ENCODE measurements at places on chromosomes 13 and 19. TPM values are rescaled to one million over a fixed set of nuclear protein-coding genes. Genes with fewer than 3 reads are reported as not detected.

OR7D4 gene
- total RNA-seq: not detected

ZNF284 gene
- total RNA-seq: 3.7 TPM

DNA sequence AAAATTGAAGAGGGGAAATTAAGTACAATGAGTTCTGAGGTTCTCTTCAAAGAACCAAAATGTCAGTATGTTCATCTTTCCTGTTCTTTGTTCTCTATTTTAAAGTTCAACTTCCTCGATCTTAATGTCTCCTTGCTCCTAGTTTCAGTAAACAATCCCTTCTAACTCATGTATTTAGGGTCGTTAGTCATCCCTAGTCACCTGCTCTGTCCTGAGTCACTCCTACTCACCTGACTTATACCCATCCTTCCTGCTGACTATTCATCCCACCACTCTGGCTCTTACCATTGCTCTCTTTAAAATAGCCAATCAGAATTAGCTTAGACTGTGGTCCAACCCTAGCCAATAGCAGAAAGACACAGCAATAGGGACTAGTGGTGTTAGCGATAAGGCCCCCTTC is 24.3 kb downstream of the ZNF90 start:
- no peak for DNase-seq

GRCh38 chr13:25018729-25019115 is 77.2 kb upstream of the PABPC3 start:
- DNase-seq: no peak

DNA sequence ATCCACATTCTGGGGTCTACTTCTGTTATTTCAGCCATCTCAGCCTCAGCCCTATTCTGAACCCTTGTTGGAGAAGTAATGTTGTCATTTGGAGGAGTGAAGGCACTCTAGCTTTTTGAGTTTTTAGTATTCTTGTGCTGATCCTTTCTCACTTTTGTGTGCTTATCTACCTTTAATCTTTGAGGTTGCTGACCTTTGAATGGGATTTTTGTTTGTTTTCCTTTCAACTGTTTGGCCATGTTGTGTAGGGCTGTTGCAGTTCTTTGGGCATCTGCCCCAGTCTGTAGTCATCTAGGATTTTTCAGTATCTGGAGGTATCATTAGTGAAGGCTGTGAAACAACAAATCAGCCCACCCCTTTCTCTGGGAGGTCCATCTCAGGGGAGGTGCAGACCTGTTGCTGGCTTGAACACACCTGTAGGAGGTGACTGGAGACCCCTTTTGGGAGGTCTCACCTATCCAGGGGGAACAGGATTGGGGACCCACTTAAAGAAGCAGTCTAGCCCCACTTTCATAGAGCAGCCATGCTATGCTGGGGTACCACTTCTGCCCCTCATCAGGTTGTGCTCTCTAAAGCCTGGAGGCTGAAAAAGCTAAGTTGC is 1391.4 kb downstream of the UQCRFS1 start:
- DNase-seq: no peak

PRR20A gene
- not detected for total RNA-seq

LIPE gene
- 7.4 TPM for total RNA-seq
